H54 (cell line): ENCODE measurements at places on chromosomes 6 and 20.

GRCh38 chr20:7523288-7523687, 417.0 kb downstream of the HAO1 start:
- DNase-seq: no peak

- DNase-seq: no peak
These were observed 10.6 kb downstream of the PFDN4 start for GRCh38 chr20:54218470-54218869.

- no peak for DNase-seq
These were observed 27.9 kb downstream of the NTSR1 start for GRCh38 chr20:62736407-62737071.

DNA sequence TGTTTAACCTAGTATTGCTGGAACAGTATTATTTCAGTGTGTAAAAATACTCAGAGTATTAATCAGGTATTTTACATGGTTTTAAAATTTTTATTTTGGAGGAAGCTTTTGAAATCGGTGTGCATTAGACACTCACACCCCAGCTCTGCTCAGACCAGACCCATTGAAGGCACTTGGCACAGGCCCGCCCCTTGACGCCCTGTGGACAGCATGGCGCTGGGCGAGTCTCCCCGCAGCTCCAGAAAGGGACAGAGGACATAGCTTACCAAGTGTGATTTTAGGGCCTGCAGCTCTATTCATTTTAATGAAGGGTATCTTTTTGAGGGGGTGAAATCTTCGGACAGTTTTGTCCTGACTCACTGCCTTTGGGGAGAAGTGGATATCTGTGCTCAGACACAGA, 164.5 kb downstream of the CDH4 start:
- DNase-seq: no peak

- DNase-seq: no peak
These were observed 6.1 kb upstream of the HSPA1B start for GRCh38 chr6:31821301-31822035.

- DNase-seq: no peak
These were observed 134.2 kb downstream of the PKHD1 start for GRCh38 chr6:51953246-51953645.
